ENCODE measurements at places on chromosomes 1 and 21.

DNA sequence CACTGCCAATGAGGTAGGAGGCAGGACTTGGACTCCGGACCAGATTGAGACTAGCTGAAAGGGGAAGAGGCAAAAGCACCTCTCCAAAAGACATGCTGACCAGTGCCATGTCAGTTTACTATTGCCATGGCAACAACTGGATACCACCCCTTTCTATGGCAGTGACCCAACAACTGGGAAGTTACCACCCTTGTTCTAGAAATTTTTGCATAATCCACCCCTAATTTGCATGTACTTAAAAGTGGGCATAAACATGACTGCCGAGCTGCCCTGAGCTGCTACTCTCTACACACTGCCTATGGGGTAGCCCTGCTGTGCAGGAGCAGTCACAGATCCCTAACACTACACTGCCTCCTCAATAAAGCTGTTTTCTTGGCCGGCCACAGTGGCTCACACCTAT, 19.0 kb upstream of the SLC6A9 start:
- peak overlapping the region; percentile 96 for H3K27ac ChIP-seq
- DNase-seq = no peak
- no peaks in the 10 kb centered on the region for H3K27me3 ChIP-seq
- peaks cover 37% of the 10 kb centered on the region for H3K4me1 ChIP-seq

DNA sequence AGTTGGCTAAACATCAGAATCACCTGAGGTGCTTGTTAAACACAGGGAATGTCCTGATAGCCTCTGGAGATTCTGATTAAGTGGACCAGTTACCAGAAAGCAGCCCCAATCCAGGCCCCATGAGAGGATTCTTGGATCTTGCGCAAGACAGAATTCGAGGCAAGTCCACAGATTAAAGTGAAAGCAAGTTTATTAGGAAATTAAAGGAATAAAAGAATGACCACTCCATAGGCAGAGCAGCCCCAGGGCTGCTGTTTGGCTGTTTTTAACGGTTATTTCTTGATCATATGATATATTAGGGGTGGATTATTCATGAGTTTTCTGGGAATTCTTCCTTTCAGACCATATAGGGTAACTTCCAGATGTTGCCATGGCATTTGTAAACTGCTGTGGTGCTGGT, 176.2 kb downstream of the ROR1 start:
- H3K36me3 ChIP-seq = no peaks in the 10 kb centered on the region
- peaks cover 35% of the 10 kb centered on the region for H3K4me1 ChIP-seq
- H3K27me3 ChIP-seq = no peaks in the 10 kb centered on the region
- no peak overlapping the region for H3K4me3 ChIP-seq

GRCh38 chr1:58515794-58516401, 30.6 kb downstream of the OMA1 start:
- no peaks in the 10 kb centered on the region for H3K27me3 ChIP-seq
- no peak overlapping the region for H3K27ac ChIP-seq
- no peaks in the 10 kb centered on the region for H3K36me3 ChIP-seq
- no peaks in the 10 kb centered on the region for H3K4me1 ChIP-seq
- peak; percentile 90 for DNase-seq

GRCh38 chr1:62198781-62199125, 4.1 kb downstream of the L1TD1 start:
- peaks cover 20% of the 10 kb centered on the region for H3K27me3 ChIP-seq
- peak; percentile 41 for DNase-seq
- H3K27ac ChIP-seq = no peak overlapping the region
- no peak overlapping the region for H3K4me3 ChIP-seq
- H3K4me1 ChIP-seq = 0 out of 2 replicates have a peak, but pooled peaks cover 4% of the 10 kb centered on the region

GRCh38 chr1:205706601-205707502, 26.5 kb upstream of the SLC45A3 start:
- DNase-seq = no peak
- peaks cover 14% of the 10 kb centered on the region for H3K36me3 ChIP-seq
- no peaks in the 10 kb centered on the region for H3K27me3 ChIP-seq
- no peak overlapping the region for H3K4me3 ChIP-seq
- no peak overlapping the region for H3K27ac ChIP-seq
- 0 out of 2 replicates have a peak, but pooled peaks cover 7% of the 10 kb centered on the region for H3K4me1 ChIP-seq

GRCh38 chr1:2547210-2548067, 8.7 kb upstream of the TNFRSF14 start:
- H3K27ac ChIP-seq = no peak overlapping the region
- peaks cover 10% of the 10 kb centered on the region for H3K4me1 ChIP-seq
- no peaks in the 10 kb centered on the region for H3K36me3 ChIP-seq
- no peaks in the 10 kb centered on the region for H3K27me3 ChIP-seq
- peak overlapping the region; percentile 68 for H3K4me3 ChIP-seq
- DNase-seq = peak; percentile 32

- H3K27me3 ChIP-seq = no peaks in the 10 kb centered on the region
- H3K27ac ChIP-seq = no peak overlapping the region
- H3K36me3 ChIP-seq = no peaks in the 10 kb centered on the region
- DNase-seq = peak; percentile 70
Observed at GRCh38 chr1:54671985-54672608, 30.5 kb downstream of the MROH7 start.

- no peak for DNase-seq
- no peak overlapping the region for H3K27ac ChIP-seq
- H3K36me3 ChIP-seq = no peaks in the 10 kb centered on the region
Observed at GRCh38 chr1:61434276-61434675, 290.7 kb downstream of the TM2D1 start.

- no peaks in the 10 kb centered on the region for H3K36me3 ChIP-seq
- H3K27ac ChIP-seq = no peak overlapping the region
- H3K4me3 ChIP-seq = no peak overlapping the region
- no peaks in the 10 kb centered on the region for H3K4me1 ChIP-seq
Observed at GRCh38 chr1:218986816-218987215, 186.9 kb upstream of the LYPLAL1 start.

GRCh38 chr1:234865171-234866006, 255.4 kb upstream of the IRF2BP2 start:
- H3K27me3 ChIP-seq = no peaks in the 10 kb centered on the region
- H3K4me1 ChIP-seq = peaks cover 25% of the 10 kb centered on the region
- DNase-seq = no peak

- DNase-seq = no peak
- H3K4me1 ChIP-seq = peaks cover 16% of the 10 kb centered on the region
- H3K36me3 ChIP-seq = no peaks in the 10 kb centered on the region
- H3K27ac ChIP-seq = no peak overlapping the region
- H3K4me3 ChIP-seq = no peak overlapping the region
- H3K27me3 ChIP-seq = no peaks in the 10 kb centered on the region
Observed at GRCh38 chr1:184506481-184506880, 119.7 kb downstream of the C1orf21 start.

DNA sequence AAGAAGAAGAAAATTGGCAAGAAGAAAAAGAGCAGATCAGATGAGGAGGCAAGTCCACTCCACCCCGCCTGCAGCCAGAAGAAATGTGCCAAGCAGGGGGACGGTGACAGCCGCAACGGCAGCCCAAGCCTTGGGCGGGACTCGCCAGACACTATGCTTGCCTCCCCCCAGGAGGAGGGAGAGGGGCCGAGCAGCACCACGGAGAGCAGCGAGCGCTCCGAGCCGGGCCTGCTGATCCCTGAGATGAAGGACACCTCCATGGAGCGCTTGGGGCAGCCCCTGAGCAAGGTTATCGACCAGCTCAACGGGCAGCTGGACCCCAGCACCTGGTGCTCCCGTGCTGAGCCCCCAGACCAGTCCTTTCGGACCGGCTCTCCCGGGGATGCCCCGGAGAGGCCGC, 9.0 kb upstream of the SLC25A34 start:
- no peak overlapping the region for H3K4me3 ChIP-seq
- no peak for DNase-seq
- no peaks in the 10 kb centered on the region for H3K27me3 ChIP-seq
- no peaks in the 10 kb centered on the region for H3K36me3 ChIP-seq

DNA sequence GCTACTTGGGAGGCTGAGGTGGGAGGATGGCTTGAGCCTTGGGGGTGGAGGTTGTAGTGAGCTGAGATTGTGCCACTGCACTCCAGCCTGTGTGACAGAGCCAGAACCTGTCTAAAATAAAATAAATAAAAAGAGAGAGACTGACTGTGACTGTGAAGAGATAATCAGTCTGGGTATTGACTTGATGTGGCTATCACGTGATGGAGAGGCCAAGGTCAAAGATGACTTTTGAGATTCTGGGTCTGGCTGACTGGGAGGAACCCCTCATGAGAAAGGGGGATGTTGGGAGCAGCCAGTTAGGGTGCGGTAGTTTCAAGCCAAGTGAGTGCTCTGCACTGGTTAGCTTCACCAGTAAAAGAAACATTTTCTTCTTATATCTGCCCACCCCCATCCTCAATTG, 66.8 kb downstream of the CDC14A start:
- no peaks in the 10 kb centered on the region for H3K36me3 ChIP-seq
- H3K27me3 ChIP-seq = no peaks in the 10 kb centered on the region
- H3K4me3 ChIP-seq = no peak overlapping the region
- no peak overlapping the region for H3K27ac ChIP-seq
- no peaks in the 10 kb centered on the region for H3K4me1 ChIP-seq

GRCh38 chr1:33986390-33987095, 122.7 kb downstream of the HMGB4 start:
- no peak overlapping the region for H3K4me3 ChIP-seq
- H3K4me1 ChIP-seq = peaks cover 28% of the 10 kb centered on the region
- no peaks in the 10 kb centered on the region for H3K36me3 ChIP-seq
- DNase-seq = peak; percentile 95
- no peaks in the 10 kb centered on the region for H3K27me3 ChIP-seq

- H3K4me1 ChIP-seq = peaks cover 16% of the 10 kb centered on the region
- no peak for DNase-seq
- no peaks in the 10 kb centered on the region for H3K36me3 ChIP-seq
- H3K27me3 ChIP-seq = peaks cover 16% of the 10 kb centered on the region
Observed at GRCh38 chr1:160047111-160047991, 15.6 kb upstream of the PIGM start.

DNA sequence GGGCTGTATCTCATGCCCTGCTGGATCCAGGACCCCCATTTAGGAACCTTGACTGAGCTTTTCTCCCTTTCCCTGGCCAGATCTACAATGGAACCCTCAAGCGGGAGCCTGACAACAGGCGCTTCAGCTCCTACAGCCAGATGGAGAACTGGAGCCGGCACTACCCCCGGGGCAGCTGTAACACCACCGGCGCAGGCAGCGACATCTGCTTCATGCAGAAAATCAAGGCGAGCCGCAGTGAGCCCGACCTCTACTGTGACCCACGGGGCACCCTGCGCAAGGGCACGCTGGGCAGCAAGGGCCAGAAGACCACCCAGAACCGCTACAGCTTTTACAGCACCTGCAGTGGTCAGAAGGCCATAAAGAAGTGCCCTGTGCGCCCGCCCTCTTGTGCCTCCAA, 29.8 kb downstream of the PKP1 start:
- H3K4me1 ChIP-seq = peaks cover under 1% of the 10 kb centered on the region
- 0 out of 2 replicates have a peak, but pooled peaks cover 4% of the 10 kb centered on the region for H3K27me3 ChIP-seq
- H3K27ac ChIP-seq = no peak overlapping the region
- no peak overlapping the region for H3K4me3 ChIP-seq
- no peaks in the 10 kb centered on the region for H3K36me3 ChIP-seq

DNA sequence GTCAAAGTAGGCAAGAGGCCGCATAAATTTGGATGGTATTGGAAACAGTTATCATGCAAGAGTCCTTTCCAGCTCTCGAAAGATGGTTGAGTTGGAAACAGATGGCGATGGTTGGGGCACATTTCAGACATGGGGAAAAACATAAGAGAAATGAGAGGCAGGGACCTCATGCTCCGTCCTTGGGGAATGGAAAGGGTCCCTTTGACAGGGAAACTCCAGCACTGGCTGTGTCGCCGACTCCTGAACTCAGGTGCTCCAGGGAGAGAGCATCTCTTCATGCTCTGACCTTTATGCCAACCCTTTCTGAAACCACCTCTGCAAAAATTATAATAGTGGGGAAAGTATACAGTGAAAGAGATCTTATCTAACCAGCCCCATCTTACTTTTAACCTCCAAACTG, 36.8 kb upstream of the COL6A2 start:
- no peak for DNase-seq
- H3K27me3 ChIP-seq = no peaks in the 10 kb centered on the region
- H3K4me1 ChIP-seq = peaks cover 36% of the 10 kb centered on the region
- H3K27ac ChIP-seq = peak overlapping the region; percentile 96
- no peak overlapping the region for H3K4me3 ChIP-seq

- no peaks in the 10 kb centered on the region for H3K36me3 ChIP-seq
- no peak for DNase-seq
- H3K4me3 ChIP-seq = no peak overlapping the region
- H3K4me1 ChIP-seq = no peaks in the 10 kb centered on the region
- H3K27ac ChIP-seq = no peak overlapping the region
- H3K27me3 ChIP-seq = no peaks in the 10 kb centered on the region
Observed at GRCh38 chr1:237999426-238000052, 108.8 kb upstream of the ZP4 start.

DNA sequence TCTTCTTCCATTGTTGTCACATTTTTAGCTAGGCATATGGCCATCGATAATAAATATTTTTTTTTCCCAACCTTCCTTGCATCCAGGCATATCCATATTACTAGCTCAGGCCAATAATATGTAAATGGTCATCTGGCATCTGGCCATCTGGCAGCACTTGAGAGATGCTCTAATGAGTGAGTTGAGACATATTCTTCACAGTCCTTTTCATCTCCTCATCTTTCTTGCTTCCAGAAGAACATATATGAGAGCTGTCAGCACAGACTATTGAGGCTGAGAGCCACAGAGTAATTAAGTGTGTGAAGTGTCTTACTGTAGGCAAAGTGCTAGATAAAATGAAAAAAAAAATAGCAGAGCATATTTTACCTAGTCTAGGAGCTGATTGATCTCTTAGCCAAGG, 628.4 kb upstream of the TMPRSS15 start:
- H3K4me3 ChIP-seq = no peak overlapping the region
- H3K27me3 ChIP-seq = no peaks in the 10 kb centered on the region
- H3K4me1 ChIP-seq = no peaks in the 10 kb centered on the region
- H3K36me3 ChIP-seq = no peaks in the 10 kb centered on the region
- no peak for DNase-seq

DNA sequence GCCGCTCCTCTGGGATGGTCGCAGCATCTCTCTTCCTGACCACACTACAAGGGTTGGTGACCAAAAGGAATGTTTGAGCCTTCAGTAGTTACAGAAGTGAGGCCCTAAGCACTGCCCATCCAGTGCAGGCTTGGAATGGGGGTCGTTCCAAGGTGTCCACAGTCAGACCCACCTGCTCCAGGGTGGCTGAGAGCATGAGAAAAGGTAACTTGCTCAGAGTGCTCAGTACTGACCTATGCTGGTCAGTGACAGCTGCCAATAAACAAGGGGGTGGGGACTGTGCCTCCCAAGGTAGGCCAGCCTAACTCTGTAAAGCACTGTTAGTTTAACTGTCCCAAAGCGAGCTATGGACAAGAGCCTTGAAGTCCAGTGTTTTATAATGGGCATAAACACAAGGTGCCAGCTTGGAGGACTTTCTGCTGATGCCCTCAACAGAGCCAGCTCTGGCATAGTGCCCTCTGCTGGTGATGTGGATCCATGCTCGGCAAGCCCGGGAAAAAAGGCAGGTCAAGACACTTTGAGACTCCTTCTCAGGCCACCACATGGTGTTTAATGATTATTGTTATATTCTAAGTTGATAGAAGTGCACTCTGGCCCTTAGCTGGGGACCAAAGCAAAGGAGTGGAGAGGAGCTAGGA, 78.1 kb upstream of the DNAH14 start:
- H3K27ac ChIP-seq = no peak overlapping the region
- H3K36me3 ChIP-seq = no peaks in the 10 kb centered on the region
- H3K4me1 ChIP-seq = no peaks in the 10 kb centered on the region
- peak; percentile 82 for DNase-seq

DNA sequence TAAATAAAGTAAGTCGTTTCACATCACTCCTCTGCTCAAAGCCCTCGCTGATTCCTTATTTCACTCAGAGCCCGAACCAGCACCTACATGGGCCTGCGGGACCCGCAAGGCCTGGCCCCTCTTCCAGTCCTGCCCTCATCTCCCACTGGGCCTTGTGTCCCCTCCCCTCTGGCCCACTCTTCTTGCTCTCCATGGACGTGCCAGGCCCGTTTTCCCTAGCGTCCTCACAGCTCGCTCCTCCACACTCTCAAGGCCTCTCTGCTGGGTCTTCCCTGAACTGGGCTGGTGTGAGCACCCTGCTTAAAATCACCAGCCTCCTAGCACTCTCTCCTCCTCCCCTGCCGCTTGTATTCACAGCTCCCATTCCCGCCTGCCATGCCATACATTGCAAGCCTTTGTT, 237.9 kb downstream of the FOXD2 start:
- no peaks in the 10 kb centered on the region for H3K4me1 ChIP-seq
- H3K36me3 ChIP-seq = no peaks in the 10 kb centered on the region
